Neural progenitor cell (in vitro differentiated cells): ENCODE measurements at places on chromosomes 2 and 18.

DNA sequence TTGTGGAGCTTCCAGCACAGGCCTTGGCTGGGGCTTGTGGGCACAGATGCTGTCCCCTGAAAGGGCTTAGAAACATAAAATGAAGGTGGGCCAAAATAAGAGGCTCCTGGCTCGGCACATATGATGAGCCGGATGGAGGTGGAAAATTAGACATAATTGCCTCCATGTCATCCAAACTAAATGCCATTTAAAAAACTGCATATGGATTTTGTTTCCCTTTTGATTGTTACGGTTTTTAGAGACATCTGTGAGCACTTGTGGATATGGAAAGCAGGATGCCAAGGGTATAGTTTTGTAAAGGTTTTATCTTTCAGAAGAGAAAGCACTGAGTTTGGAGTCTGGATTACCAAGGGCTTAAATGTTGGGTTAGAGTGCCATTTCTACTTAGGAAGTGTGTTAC lies 498.3 kb downstream of the RIT2 start:
- no peak for DNase-seq

DNA sequence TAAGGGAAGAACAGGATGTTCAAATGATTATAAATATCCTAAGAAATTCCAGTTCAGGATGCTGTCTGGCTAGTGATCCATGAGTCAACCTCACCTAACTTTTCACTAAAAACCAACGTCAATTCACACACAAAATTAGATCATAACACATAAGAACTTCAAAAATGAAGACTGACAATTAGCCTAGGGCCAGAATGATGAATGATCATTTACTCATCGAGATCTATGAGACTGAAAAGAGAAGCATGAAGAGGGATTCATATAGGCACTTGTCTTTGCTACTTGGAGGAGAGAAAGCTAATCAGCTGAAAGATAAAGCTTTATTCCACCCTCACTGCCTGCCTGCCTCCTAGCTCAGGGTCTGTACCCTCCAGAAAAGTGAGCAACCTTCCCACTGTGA lies 29.8 kb downstream of the ADD2 start:
- DNase-seq, result no peak

DNA sequence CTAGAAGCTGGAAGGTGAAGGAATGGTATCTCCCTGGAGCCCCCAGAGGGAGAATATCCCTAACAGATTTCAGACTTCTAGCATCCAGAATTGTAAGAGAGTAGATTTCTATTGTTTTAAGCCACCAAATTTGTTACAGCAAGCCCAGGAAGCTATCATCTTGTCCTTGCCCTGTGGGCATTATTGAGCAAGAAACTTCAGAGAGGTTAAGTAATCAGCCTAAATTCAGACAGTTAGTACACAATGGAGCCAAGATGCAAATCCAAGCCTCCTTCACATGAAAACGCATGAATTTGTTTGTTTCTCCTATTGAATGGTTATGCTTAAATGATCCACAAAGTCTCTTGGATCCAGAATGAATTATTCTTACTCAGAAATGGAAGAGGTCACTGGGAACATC lies 55.2 kb upstream of the TRIB2 start:
- DNase-seq, result no peak

GRCh38 chr2:140274891-140275290 lies 1494.7 kb upstream of the NXPH2 start:
- DNase-seq, result no peak

- peak; percentile 3 for DNase-seq
Observed at GRCh38 chr2:15348045-15348444, 213.1 kb downstream of the NBAS start.

GRCh38 chr2:132584976-132585817 lies 84.8 kb downstream of the LYPD1 start:
- no peak for DNase-seq

GRCh38 chr2:100948942-100949811 lies 52.9 kb upstream of the RPL31 start:
- no peak for DNase-seq

- DNase-seq, result no peak
Observed at GRCh38 chr2:20317690-20318089, 33.0 kb downstream of the PUM2 start.

DNA sequence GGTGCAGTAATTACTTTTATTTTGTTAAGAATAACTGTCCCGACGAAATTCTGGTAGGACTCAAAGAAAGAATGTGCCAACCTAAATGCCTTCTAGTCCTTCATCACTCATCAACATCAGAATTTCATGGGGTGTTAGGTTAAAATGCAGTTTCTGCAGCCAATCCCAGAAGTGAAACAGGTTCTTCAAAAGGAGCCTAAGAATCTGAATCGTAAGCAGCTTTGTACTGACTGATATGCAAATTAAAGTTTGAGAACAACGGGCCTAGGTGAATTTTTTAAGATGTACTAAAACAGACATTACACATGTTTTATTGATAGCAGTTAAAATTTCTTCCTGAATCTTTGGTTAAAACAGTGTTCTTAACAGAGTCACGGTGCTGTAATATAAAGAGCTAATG lies 140.3 kb upstream of the ZC3H15 start:
- DNase-seq, result no peak
